ENCODE measurements at places on chromosomes 3 and 15.

- no peak for DNase-seq
Observed at GRCh38 chr3:143427631-143428030, 308.1 kb downstream of the CHST2 start.

DNA sequence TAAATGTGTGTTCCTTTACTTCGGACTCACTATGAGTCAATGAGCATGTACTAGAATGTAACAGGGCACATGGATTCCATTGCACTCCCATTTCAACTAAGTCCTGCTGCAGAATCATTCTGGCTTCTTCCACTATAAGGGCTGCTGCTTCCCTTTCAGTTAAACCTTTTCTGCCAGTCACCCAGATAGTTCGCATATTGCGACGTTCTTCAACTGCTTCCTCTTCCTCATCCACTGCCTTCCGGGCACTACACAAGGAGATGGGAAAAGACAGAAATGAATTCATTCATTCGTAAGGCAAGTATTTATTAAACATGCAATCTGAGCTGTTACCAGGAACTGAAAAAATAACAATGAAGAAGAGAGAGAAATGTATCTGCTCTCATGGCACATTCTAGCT is 55.6 kb downstream of the POLQ start:
- DNase-seq, result no peak

- DNase-seq, result no peak
Observed at GRCh38 chr15:85943791-85944190, 135.9 kb upstream of the AGBL1 start.

- no peak for DNase-seq
Observed at GRCh38 chr3:149965278-149965677, 5.4 kb downstream of the PFN2 start.
